ENCODE measurements at places on chromosomes 4 and X. TPM values are rescaled to one million over a fixed set of nuclear protein-coding genes. Genes with fewer than 3 reads are reported as not detected.

Gene ERVMER34-1
- total RNA-seq: 0.35 TPM

DNA sequence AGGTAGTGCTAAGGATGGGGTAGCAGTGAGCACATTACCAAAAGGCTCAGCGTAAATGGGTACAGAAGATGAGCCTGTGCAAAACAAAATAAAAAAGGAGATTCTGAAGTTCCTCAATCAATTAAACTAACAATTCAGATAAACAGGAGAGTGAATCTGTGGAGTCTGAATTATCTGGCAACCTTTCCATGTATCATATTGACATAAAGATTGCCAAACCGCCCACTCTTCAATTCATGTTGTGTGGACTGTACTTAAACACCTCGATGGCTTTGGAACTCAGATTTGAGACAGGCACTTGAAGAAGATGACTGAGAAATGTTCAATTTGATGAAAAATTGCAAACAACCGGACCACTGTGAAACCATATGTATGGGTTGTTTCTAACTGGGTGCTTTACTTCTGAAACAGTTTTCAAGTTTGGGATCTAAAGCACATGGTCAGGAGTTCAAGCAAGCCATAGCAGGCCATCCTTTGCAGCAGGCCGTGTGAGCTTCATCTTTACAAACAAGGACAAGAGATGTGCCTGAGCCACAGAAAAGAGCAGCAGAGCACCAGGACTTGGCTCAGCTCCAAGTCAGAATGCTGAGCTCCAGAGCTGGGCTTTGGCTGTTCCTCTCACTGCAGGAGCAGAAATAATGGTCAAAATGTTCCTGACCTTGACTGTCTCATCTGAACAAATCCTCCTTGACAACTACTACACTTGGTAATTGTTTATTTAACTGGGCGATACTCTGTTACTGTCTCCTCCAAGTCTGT is 108.1 kb downstream of the MGST2 start:
- DNase-seq: no peak

DNA sequence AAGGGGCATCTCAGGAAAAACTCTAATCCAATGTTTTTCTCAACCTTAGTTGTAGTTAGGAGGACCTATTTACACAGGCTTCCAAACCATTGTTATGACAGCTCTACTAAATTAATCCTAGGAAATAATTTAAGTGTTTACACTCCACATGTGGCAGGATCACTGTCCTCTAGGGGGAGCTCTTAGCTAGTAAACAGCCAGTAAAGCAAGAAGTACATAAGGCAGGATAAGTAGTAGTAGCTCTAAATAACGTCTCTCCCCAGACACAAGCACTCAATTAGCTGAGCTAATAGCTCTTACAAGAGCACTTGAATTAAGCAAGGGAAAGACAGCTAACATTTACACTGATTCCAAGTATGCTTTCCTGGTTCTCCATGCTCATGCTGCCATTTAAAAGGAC is 37.3 kb downstream of the NUDT11 start:
- no peak for DNase-seq

GRCh38 chr4:8556341-8557150 is 23.6 kb upstream of the GPR78 start:
- no peak for DNase-seq

DNA sequence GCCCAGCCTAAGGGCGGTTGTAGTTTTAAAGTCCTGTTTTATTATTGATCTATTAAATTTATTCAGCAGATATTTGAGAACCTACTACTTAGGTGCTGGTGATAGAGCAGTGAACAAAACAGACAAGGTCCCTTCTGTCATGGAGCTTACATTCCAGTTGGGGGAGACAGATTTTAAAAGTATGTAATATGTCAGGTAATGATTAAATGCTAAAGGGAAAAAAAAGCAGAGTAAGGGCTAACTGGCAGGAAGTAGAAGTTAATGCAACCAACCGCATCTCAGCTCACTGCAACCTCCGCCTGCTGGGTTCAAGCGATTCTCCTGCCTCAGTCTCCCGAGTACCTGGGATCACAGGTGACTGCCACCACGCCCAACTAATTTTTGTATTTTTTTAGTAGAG is 7.8 kb upstream of the MCUB start:
- no peak for DNase-seq

Data from muscle of leg (tissue), 16 donors.